ENCODE measurements at places on chromosomes 7 and 10.

- DNase-seq = no peak
Observed at GRCh38 chr10:15627617-15628196, 92.0 kb downstream of the ITGA8 start.

- DNase-seq = no peak
Observed at GRCh38 chr7:50502001-50502684, 52.0 kb upstream of the FIGNL1 start.

- DNase-seq = no peak
Observed at GRCh38 chr10:47401874-47402640, 18.0 kb upstream of the ZNF488 start.

- DNase-seq = no peak
Observed at GRCh38 chr7:125664625-125665024, 735.0 kb upstream of the POT1 start.

DNA sequence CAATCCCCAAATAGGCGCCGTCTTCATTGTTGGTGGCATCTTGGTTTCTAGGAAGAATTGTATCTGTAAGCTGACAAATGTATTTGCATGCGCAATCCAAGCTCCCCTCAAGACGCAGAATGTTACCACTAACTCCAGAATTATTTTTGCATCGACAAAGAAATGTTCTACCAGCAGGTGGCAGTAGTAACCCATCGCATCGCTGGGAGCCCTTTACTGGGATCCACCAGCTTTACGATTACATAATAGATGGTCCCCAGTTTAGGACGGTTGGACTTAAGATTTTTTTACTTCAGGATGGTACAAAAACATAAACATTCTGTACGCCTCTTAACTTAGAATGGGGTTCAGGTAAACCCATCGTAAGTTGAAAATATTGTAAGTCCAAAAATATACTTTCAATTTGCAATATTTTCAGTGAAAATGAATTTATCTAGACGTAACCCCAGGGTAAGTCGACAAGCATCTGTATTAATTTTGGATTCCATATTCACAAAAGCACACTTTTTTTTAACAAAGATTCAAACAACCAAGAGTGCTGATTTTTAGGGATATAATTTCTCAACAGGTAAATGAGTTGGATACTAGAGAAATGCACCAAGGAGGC, 114.0 kb upstream of the COBL start:
- no peak for DNase-seq

DNA sequence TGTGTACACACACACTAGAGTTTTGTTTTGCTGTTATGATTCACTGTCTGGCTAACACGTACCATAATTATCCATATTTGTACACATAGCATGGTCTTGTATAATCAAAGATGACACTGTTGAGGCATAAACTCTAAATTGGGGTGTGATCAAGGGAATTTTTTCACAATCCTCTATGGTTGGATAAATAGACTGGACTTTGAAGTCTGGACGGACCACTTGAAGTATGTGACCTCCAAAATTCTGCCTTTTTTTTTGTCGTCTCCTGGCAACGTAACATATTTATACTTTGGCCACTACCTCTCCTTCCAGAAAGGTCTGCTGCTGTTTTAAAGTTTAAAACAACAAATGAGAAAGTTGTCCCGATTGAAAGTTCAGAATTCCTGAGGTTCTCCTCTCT, 193.4 kb downstream of the CACNB2 start:
- no peak for DNase-seq

- DNase-seq = no peak
Observed at GRCh38 chr10:34078745-34079470, 736.2 kb downstream of the PARD3 start.

- DNase-seq = no peak
Observed at GRCh38 chr10:82609845-82610244, 734.9 kb downstream of the NRG3 start.

DNA sequence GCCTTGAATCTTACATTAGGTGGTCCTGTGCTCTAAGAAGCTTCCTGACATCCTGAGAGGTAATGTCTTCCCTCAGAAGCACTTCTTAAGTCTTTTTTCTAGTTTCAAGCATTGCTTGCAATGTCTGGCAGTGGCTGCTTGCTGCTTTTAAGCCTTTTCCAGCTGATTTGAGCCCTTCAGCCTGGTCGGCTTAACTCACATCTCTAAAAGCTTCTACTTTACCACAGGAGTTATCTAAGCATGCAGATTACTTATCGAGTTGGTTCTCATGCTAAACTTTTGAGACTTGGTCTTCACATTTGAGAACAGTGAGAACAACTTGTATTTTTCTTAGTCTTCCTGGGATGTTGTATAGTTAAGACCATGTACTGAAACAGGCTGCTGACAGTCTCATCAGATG, 3.9 kb downstream of the LRMDA start:
- DNase-seq = no peak

DNA sequence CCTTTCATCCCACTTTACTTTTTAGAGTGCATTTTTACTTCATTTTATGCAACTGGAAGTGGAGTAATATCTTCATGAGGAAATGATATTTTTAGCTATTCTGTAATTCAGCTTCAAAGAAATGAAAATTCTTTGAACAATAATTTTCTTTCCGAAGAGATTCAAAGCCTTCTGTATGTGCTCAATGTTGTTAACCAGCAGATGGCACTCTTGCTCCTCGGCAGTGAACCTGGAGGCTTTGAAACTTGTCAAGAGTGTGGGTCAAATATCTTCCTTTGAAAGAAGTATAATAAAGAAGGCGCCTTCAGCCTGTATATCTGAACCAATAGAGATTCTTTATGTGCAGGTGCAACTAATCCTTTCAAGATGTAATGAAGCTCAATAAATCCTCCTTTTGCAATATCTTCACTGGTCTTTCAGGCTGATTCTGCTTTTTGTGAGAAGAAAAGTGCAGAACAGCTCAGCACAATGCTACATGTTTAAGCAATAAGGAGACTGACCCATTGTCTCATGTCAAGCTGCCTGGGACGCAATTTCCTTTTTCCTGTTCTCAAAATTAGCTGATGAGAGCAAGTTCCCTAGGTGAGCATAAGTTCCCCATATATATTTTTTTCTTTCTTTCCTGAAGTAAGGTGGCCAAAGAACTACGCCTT, 258.4 kb downstream of the SEMA3A start:
- no peak for DNase-seq

DNA sequence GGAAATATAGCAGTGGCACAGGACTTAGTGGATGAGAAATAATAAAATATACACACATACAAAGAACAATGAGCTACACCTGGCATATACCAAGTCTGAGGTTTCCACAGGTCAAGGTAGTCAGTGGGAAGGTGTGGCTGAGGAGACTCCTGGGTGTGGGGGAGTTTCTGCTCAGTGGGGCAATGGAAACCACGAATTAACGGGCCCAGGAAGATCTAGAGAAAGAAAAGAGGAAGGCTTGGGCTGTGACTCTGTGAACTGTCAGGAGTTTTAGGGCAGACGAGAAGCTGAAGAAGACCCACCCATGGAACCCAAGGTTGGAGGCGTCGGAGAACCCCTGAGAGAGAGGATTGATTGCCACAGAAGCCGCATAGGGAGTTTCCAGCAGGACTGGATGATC, 196.5 kb downstream of the HERPUD2 start:
- DNase-seq = no peak

GRCh38 chr10:128137877-128138276, 11.7 kb upstream of the MKI67 start:
- no peak for DNase-seq

GRCh38 chr7:28165961-28166955, 14.3 kb downstream of the JAZF1 start:
- DNase-seq = no peak

- DNase-seq = no peak
Observed at GRCh38 chr7:66873476-66873875, 47.5 kb upstream of the TMEM248 start.

DNA sequence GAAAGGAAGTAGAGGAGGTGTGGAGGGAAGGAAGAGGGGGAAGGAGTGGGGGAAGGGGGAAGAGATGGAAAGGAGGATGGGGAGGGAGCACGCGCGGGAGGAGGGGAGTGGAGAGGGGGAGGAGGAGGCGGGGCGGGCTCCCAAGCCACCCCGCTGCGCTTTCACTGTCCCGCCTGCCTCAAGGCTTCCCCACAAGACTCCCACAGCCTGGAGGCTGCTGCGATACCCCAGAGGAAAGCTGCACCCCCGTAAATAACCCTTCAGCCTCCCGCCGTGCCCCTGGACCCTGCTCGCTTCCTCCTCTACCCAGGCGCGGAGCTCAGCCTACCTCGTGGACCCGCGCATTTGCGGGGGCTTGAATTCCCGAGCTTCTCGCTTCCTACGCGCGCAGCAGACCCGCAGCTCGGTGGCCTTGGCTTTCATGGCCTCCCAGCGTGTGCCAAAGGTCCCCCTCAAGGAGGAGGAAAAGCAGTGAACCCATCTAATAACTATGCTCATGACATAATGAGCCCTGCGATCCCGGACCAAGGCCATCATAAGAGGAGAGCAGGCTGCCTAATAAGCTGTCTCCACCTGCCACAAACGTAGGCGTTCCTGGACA, at the start of gene C10orf67:
C10orf67 (minus strand) TSS at position 557 of the 601 bp plus-strand sequence; CDS start at position 534, 23 bp downstream.
- DNase-seq = no peak

DNA sequence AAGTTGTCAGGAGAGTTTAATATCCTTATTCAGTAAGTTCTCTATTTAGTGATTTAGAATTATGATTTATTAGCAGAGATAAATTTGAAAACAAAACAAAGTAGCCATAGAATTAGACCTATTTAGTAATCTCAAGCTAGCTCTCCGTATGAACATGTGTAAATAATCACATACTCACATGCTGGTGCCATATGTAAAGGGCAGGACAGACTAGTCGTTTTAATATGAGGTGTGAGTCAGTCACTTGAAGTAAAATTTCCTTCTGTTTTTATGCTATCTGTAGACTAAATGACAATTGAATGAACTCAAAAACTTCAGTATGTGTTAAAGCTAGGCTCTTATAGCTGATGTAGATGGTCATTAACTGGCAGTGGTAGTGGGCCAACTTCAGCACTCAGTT, 67.1 kb downstream of the WAC start:
- DNase-seq = no peak

DNA sequence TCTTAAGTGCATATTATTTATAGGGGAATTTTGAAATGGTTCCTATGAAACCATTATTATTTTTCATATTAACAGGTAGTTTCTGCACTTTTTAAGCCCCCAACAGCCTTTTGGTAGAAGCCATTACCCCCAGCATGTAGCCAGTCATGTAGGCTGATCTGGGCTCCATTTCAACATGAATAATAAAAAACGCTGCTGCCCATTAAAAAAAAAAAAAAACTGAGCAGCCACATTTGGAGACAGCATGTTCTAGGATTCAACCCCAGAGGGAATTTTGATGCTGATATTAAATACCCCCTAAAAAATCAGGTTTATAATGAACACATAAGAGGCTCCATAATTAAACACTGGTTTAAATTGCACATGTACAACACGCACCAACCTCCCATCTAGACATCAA, 181.3 kb downstream of the RTKN2 start:
- no peak for DNase-seq

DNA sequence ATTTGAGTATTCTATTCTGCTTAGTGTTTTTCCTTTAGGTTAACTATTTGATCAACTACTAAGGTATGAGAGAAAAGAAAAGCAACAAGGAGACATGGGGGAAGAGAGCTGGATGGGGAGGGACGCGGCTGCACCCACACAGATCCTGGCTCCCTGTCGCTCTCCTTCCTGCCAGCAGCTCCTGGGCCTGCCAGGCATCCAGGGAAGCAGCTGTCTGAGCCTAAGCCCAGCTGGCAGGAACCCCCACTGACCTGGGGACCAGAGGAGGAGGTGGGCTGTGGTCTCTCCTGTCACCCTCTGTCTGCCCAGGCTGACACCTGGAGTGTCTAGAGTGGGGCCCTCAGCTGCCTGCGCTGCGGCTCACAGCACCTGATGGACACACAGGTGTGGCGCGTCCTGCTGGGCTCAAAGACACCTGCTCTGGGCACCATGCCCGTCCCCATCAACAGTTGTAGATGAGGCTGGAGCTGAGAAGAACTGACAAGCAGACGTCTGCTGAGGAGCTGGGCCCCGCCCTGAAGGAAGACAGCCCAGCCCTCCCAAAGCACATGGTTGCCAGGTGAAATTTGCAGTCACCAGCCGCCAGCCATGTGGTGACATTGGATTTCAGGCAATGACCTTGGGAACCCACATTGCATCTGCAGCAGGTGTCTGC, 207.9 kb downstream of the PLXNA4 start:
- no peak for DNase-seq

- no peak for DNase-seq
Observed at GRCh38 chr7:33421429-33421828, 292.1 kb downstream of the BBS9 start.

All from stimulated activated CD8-positive, alpha-beta memory T cell treated with anti-CD3 and anti-CD28 coated beads, Interleukin-7, amount 100 ng/mL, for 1 hour (primary cell).